DMS79 treated with DMSO at 0.1 percent for 48 hours (cell line): ENCODE measurements at places on chromosomes 5 and 9.

DNA sequence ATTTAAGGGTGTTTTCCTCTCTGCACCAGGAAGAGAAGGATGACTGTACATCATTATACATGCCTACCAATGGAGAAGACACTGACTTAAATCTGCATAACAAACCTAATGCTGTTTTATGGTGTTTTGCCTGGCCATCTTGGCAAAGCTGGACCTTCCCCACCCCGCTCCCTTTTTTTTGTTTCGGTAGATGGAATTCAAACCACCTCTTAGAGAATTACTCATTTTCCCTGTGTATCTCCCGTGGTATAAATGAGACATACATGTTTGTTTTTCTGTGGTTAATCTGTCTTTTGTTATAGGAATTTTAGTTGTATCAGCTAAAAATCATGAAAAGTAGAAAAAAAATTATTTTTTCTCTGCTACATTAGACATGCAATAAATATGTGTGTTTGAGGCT, 28.8 kb downstream of the IL12B start:
- no peak for DNase-seq

GRCh38 chr5:122723606-122724352, 51.1 kb upstream of the SNX2 start:
- no peak for DNase-seq

DNA sequence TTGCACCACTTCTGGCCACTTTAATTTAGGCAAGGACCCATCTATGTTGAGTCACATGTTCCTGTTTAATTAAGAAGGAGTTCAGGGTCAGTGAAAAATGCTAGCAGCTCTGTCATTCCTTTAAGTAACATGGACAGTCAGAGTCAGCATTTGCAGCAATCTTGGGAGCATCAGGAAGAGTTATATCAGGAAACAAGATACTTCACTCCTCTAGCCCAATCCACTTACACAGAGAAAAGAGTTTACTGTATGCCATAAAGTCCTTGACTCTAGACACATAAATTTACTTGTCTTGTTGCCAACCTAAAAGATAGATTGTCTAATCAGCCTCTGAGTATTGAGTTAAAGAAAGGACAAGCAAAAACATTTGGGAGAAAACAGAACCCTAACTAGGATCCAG, 266.7 kb downstream of the PJA2 start:
- no peak for DNase-seq

DNA sequence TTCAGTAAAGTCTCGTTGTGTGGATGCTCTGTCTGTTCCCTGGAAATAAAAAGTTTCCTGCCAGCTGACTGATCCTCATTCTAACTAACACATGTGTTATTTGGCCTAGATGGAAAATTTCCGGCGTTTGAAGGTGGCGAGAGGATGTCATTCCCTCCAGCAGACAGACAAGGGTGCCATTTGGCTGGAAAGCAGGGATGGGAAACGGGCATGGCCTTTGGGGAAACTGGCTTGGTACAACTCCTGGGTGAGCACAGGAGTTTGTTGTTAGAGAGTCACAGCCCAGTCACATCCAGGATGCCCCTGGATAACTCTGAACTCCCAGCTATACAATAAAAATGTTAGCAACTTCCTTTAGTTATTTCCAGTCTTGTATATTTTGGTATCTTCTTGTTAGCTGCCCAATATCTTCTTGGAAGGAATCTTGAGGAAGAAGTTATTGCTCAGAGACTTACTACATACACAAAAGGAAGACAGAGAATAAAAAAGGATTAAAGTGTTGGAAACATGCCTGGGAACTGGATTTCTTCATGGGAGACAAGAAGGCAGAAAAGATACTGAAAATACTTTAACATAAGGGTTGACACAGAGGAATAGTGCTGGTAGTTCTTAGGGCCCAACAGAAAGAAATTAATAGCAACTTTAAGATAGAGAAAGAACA, 41.9 kb downstream of the TEK start:
- no peak for DNase-seq

DNA sequence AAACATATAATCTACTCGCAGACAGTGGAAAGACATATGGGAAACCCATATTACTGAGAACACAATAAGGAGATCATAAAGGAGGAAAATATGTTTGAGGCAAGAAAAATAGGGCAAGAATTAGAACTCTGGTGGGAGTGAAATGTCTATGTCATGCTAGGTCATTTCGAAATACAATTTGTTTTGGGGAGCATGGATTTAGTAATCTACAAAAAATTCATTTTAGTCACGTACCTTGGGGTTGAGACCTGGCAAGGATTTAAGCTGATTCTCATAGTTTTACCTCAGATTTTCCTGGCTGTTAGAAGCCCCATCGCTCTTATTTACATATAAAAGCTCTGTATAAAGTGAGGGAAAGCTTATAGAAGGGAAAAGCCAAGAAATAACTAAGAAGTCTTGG, 11.5 kb upstream of the CSNK1G3 start:
- DNase-seq, result no peak
